ENCODE measurements at places on chromosomes 1 and 21. TPM values are rescaled to one million over a fixed set of nuclear protein-coding genes. Genes with fewer than 3 reads are reported as not detected.

A3GALT2 gene
- not detected for polyA plus RNA-seq

IL23R gene
- polyA plus RNA-seq, result not detected

- DNase-seq, result no peak
- H3K27ac ChIP-seq, result no peak overlapping the region
- no peaks in the 10 kb centered on the region for H3K36me3 ChIP-seq
- no peaks in the 10 kb centered on the region for H3K27me3 ChIP-seq
Observed at GRCh38 chr1:7255303-7256058, 470.2 kb downstream of the CAMTA1 start.

DNA sequence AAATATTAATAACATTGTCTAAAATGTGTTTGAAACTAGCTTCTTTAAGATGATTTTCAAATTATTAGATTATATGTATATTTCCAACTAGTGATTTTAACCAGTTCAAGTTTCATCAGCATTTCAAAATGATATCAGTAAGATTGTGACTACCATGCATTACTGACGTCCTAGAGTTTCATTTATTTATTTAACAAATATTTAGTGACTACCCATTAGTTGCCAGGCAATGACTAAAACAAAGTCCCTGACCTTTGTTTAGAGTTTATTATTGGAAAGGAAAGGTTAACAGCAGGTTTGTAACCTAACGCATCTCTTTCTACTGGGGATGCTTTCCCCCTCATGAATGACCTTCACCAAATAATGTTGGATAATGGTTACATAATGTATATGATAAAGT lies 7.6 kb upstream of the C4BPB start:
- H3K4me1 ChIP-seq, result no peaks in the 10 kb centered on the region
- no peak for DNase-seq
- no peaks in the 10 kb centered on the region for H3K36me3 ChIP-seq
- H3K4me3 ChIP-seq, result no peak overlapping the region
- no peaks in the 10 kb centered on the region for H3K27me3 ChIP-seq
- no peak overlapping the region for H3K27ac ChIP-seq

- no peaks in the 10 kb centered on the region for H3K4me1 ChIP-seq
- no peak for DNase-seq
- no peaks in the 10 kb centered on the region for H3K27me3 ChIP-seq
- H3K27ac ChIP-seq, result no peak overlapping the region
Observed at GRCh38 chr1:191993549-191993948, 164.7 kb upstream of the RGS18 start.

- no peak overlapping the region for H3K4me3 ChIP-seq
- no peaks in the 10 kb centered on the region for H3K27me3 ChIP-seq
- H3K4me1 ChIP-seq, result no peaks in the 10 kb centered on the region
- H3K27ac ChIP-seq, result no peak overlapping the region
- H3K36me3 ChIP-seq, result no peaks in the 10 kb centered on the region
- DNase-seq, result no peak
Observed at GRCh38 chr1:92277105-92277723, 21.6 kb downstream of the GLMN start.

- H3K4me1 ChIP-seq, result no peaks in the 10 kb centered on the region
- no peaks in the 10 kb centered on the region for H3K27me3 ChIP-seq
- no peak overlapping the region for H3K27ac ChIP-seq
- H3K36me3 ChIP-seq, result no peaks in the 10 kb centered on the region
- H3K4me3 ChIP-seq, result no peak overlapping the region
Observed at GRCh38 chr21:45186709-45187108, 101.0 kb downstream of the POFUT2 start.

GRCh38 chr1:46131093-46131492 lies 1.3 kb downstream of the PIK3R3 start:
- DNase-seq, result no peak
- no peaks in the 10 kb centered on the region for H3K36me3 ChIP-seq
- H3K4me1 ChIP-seq, result peaks cover 6% of the 10 kb centered on the region
- H3K27me3 ChIP-seq, result no peaks in the 10 kb centered on the region
- no peak overlapping the region for H3K27ac ChIP-seq

DNA sequence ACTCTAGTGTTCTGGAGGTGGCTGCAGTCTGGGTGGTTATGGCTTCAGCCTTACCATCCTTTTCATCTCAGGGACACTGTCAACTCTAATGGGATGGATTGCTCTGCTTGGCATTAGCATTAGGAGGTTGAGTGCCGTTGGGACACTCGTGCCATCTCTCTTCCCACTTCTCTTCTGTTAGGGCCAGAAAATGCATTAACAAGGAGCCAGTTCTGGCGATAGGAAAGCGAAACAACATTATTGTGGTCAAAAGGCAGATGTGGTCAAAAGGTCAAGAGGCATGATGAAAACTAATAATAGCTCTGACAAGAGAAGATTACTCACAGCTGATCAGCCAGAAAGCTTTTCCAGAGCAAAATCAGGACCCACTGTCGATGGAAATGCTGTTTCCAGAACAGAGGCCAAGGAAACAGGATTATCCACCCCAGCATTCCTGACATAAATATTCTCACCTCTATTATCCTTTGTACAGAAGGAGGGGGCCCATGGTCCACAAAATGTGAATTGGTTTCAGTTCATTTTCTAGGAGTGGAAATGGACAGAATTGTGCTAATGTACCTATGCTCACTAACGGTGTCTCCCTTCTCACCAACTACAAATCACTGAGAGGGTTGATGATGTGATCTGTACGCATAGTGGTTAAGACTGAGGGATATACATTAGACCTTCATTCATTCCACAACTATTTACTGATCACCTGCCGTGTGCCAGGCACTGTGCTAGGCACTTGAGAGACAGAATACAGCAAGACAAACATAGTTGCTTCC lies 72.0 kb downstream of the ST6GALNAC5 start:
- H3K36me3 ChIP-seq, result no peaks in the 10 kb centered on the region
- no peak overlapping the region for H3K4me3 ChIP-seq
- H3K4me1 ChIP-seq, result no peaks in the 10 kb centered on the region
- DNase-seq, result no peak
- H3K27me3 ChIP-seq, result no peaks in the 10 kb centered on the region

All from H1 (cell line).